Osteocyte (in vitro differentiated cells): ENCODE measurements at places on chromosomes 7 and 10.

DNA sequence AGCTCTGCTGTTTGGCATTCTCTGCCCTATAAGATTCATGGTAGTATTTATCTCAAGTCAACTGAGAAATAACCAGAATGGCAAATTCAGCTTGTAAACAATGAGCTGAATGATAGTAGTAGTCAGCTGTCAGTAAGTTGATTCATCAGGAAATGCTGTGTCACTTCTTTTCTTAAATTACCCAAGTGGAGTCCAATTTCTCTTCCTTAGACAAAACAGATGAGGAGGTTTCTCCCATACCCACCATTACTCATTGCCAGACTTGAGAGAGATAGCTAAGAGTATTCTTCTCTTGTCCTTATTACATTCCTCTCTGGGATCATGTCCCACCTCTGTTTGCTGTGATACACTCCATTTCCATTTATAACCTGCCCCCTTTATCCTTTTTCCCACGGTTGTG lies 159.8 kb upstream of the STEAP1 start:
- no peak overlapping the region for H3K4me3 ChIP-seq
- H3K4me1 ChIP-seq: no peaks in the 10 kb centered on the region
- no peak overlapping the region for H3K27ac ChIP-seq
- no peaks in the 10 kb centered on the region for H3K36me3 ChIP-seq

GRCh38 chr7:81956520-81956919 lies 186.7 kb upstream of the HGF start:
- H3K36me3 ChIP-seq: peaks cover 19% of the 10 kb centered on the region
- H3K27me3 ChIP-seq: no peaks in the 10 kb centered on the region
- no peak for DNase-seq
- H3K27ac ChIP-seq: no peak overlapping the region
- H3K4me1 ChIP-seq: peaks cover 14% of the 10 kb centered on the region
- H3K4me3 ChIP-seq: no peak overlapping the region

DNA sequence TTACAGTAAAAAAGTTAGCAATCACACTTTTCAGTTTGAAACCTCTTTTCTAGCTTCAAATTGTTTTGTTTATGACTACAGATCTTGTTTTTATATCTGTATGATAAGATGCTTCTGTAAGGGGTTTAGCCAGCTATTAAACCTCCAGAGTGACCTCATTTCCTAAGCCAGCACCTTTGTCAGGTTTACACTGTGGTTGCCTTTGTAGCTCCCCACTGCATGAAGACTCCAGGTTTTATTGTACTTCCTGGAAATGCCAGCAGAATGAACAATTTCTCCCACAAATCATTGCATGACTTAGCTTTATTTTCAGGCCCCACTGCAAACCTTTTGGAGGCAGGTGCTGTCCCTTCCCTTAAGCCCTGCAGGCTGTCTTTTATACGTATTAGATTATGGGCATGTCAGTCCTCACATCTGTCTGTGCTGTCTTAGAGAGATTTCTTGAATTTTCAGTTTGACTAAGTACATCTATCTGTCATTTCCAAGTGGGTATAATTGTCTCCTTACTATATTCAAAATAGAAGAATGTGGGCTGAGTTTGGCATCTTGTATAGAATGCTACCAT lies 8.2 kb upstream of the AGR3 start:
- DNase-seq: no peak
- peaks cover 6% of the 10 kb centered on the region for H3K4me1 ChIP-seq
- H3K4me3 ChIP-seq: no peak overlapping the region
- no peaks in the 10 kb centered on the region for H3K27me3 ChIP-seq
- no peaks in the 10 kb centered on the region for H3K36me3 ChIP-seq

GRCh38 chr10:24894728-24895127 lies 57.7 kb downstream of the PRTFDC1 start:
- no peak overlapping the region for H3K4me3 ChIP-seq
- peaks cover 56% of the 10 kb centered on the region for H3K4me1 ChIP-seq
- no peaks in the 10 kb centered on the region for H3K36me3 ChIP-seq
- H3K27me3 ChIP-seq: no peaks in the 10 kb centered on the region
- no peak for DNase-seq
- no peak overlapping the region for H3K27ac ChIP-seq
